Adipocyte (in vitro differentiated cells): ENCODE measurements at places on chromosomes 11 and 22.
A peak's percentile ranks its signal among the peaks of the same experiment; 100 is the strongest.

- no peak for DNase-seq
These were observed 102.3 kb downstream of the TP53I11 start for GRCh38 chr11:44848203-44848962.

DNA sequence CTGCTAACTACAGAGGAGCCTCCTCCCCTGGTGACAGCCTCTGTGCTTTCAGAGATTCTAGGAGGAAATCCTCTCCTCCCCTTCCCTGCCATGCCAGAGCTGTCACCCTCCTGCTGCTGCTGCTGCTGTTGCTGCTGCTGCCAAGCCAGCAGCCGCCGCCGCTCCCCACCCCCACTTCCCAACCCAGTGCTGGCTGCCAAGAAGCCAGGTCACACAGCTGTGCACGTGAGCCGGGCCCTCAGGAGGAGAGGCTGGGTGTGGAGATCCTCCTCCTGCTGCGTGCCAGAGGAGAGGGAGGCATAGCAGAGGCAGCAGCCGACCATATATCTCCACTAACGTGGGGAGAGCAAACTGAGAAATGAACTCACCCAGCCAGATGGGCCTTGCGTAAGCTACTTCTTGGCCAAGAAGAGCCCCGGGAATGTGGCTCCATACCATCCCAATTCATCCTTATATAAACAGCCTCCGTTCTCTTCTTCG is 12.4 kb downstream of the CRY2 start:
- DNase-seq = peak; percentile 97

DNA sequence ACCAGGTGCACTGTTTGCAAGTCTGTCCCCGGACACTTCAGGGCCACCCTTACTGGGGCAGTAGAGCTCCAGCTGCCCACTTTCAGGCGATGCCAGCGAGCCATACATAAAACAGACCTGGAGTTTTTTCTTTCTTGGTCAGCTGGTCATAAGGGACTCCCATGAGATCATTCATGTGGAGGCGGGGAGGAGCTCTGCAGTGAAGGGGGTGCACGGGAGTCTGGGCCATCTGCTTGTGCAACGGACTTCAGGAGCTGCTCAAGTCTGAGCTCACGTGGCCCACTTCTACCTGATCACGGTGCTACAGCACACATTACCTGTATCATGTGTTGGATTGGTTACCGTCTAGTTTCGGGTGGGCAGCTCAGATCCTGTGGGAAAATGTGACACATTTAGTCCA is 9.2 kb upstream of the MRGPRF start:
- no peak for DNase-seq

DNA sequence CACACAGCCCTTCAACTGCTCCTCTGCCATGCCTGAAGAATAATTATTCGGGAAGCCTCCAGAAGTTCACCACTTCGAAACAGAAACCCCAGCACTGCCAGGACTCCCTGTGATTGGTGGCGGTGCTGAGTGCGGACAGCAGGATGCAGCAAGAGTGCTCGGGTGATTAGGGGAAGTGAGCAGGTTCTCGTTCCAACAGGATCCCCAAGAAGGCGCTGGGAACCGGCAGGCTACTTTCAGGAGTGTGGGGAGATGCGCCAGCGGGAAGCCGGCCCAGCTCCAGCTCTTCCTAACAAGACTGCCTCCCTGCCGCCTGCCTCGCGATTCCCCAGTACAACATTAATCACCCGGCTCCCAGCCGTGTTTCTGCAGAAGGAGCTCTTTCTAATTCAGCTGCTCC is 630.2 kb downstream of the BRD1 start:
- no peak for DNase-seq

- DNase-seq = peak; percentile 62
These were observed 83.9 kb downstream of the RRAS2 start for GRCh38 chr11:14275076-14275475.

DNA sequence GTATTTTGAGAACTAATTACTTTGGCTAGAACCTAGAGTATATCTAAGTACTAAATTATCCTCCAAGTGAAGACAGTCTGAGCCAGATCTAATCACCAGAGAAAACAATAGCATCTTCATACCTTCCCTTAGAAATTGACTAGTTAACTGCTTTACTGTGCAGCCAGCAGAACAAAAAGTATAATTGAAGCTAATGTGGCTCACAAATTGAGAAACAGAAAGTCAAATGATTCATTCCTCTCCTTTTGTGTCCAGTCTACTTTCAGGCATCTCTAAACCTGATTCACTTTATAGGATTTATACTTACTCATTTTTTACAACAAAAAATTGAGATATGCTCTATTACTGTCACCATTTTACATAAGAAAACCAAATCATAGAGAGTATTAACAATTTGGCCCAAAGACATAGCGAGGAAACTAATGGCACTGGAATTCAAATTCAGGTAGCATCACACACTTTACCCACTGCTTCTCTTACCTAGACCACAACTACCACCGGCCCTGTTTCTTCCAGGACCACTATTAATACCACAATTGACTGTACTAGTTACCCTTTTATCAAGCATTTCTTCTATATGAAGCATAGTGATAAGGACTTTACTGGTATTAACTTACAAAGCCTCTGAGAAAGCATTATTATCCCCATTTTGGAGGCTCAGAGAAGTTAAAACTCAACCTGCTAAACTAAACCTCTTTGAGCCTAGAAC is 1402.6 kb upstream of the TENM4 start:
- DNase-seq = no peak

DNA sequence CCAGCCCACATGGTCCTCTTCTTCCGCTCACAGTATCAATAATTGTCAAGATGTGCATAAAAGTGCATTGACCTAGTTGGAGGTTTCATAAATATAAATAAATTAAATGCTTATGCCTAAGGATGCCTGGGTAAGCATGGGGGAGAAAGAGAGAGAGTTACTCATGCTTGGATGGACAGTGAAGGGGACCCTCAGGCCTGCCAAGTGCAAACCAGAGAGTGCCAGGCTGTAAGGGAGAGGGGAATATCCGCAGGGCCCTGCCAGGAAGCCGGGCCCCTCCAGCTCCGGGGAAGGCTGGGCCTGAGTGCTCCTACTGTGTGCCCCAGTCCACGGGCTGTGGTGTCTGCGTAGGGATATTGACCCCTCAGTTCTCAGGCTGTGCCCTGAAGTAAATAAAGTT is 214.6 kb downstream of the DSCAML1 start:
- DNase-seq = no peak

GRCh38 chr11:26987731-26988130 is 6.2 kb upstream of the FIBIN start:
- no peak for DNase-seq

- no peak for DNase-seq
These were observed 2.4 kb upstream of the TRABD start for GRCh38 chr22:50183141-50183971.

GRCh38 chr11:69954756-69955155 is 123.4 kb upstream of the ANO1 start:
- no peak for DNase-seq

DNA sequence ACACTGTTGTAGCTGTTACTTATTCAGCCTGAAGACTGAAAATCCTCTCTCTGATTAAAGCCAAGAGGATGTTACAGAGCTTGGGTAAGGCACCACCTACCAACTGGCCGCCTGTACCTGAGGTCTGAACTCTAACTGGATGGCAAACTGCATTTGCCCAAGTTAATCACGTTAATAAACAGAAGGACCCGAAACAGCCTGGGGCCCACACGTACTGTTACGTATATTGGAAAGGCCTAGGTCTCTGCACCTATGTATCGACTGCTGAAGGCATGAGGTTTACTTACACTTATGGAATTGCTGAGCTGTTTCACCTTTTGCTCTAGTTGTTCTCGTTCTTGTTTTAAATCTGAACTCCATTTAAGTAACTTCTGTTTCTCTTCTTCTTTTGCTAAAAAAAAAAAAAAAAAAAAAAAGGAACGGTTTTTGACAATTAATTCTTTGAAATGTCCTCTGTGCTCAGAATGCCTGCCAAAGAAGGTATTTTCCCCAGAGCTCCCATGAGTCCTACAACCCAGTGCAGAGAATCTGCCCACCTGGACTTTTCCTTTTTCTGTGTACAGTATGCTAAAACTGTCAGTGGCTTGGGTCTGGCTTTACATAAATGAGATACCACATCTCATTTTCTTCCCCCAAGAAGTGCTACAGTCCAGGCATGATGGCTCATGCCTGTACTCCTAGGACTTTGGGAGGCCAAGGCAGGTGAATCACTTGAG is 13.1 kb downstream of the LARGE2 start:
- DNase-seq = no peak

- peak; percentile 85 for DNase-seq
These were observed 19.3 kb upstream of the FXYD2 start for GRCh38 chr11:117843666-117844484.

DNA sequence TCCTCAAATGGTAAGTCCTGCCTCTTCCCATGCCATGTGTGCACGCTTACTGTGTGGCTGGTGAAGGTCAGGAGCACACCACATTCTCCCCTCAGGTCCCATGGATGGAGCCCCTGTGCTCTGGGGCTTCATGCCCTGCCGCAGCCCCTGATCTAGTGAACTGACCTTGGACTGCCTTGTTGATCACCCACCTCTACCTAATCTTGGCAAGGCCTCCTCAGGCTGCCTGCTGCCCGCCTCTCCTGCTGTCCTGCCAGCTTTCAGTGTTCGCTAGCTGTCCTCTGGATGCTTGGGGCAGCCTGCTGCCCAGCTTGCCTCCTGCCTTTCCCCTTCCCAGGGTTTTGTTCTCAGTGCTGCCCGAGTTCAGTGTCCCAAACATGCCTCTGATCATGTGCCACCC is 38.1 kb downstream of the CABIN1 start:
- DNase-seq = no peak
